ENCODE measurements at places on chromosomes 3 and 15.

- DNase-seq = no peak
Measured at GRCh38 chr15:51425517-51426040, 84.1 kb downstream of the GLDN start.

- no peak for DNase-seq
Measured at GRCh38 chr15:38610748-38611147, 46.1 kb upstream of the RASGRP1 start.

GRCh38 chr3:851098-851790 is 241.6 kb upstream of the CNTN6 start:
- no peak for DNase-seq

DNA sequence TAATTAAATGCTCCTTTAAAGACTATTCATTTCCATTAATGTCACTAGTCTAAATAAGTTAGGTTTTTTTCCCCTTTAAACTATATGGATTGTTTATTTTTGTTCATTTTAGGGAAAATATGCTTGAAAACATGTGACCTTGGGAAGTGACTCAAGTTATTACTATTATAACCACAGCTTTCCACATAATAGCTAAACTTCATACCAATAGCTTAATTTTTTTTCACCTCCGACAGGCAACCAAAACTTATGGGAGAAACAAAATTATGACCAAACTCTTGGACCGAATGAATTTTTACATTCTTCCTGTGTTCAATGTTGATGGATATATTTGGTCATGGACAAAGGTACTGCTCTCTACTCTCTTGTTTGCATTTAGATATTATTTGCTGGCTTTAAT is 16.2 kb downstream of the CPA3 start:
- no peak for DNase-seq

DNA sequence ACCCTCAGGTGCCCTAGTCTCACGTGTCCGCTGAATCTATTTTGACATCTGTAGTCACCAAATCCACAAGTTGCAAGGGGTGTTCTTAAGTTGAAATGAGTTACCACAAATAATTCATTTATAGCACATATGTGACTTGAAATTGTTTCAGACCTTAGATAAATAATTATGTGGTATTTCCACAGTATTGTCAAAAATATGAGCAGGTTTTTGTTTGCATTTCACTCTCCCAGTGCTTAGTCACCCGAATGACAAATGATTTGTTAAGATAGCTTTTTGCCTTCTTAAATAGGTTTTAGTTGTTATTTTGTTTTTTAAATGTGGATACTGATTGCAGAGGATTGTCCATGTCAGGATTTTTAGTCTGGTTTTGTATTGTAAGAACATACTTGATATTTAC is 2.6 kb downstream of the MFSD1 start:
- no peak for DNase-seq

GRCh38 chr3:138801792-138802191 is 32.9 kb downstream of the PIK3CB start:
- no peak for DNase-seq

- no peak for DNase-seq
Measured at GRCh38 chr3:126737527-126737926, 33.5 kb downstream of the CHCHD6 start.

DNA sequence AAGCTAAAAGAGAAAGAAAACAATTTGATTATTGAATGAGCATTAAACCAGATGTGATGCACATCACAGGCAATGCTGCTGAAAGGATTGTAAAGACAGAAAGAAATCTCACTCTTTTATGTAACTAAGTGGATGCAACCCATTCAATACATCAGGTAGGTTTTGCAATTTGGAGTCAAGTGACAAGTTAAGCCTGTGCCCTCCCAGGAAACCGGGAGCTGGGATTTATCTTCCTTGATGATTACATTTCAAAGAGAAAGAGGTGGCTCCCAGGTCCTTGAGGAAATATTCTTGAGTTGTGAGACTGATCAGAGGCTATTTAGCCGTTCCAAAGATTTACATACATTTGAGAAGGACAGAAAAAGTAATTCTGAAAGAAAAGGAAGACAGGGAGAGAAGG is 219.0 kb upstream of the PROK2 start:
- no peak for DNase-seq

GRCh38 chr3:127101411-127102187 is 91.3 kb upstream of the PRR23E start:
- no peak for DNase-seq

DNA sequence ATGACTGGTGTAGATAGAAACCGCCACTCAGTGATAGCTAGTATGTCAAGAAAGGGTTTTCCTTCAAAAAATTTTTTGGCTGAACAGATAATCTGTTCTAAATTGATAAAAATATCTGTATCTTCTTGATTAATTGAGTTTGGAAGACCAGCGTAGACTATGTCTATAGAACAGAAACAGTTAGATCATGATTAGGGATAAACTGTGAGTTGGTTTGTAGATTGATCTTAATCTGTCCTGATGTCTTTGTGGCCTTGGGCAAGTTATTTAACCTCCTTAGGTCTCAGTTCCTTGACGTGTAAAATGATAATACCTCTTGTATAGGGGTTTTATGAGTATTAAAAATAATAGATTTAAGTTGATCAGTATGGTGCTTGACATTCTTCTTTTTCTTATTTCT is 4.7 kb downstream of the NFKBIZ start:
- no peak for DNase-seq

All from stimulated activated CD8-positive, alpha-beta memory T cell treated with anti-CD3 and anti-CD28 coated beads, Interleukin-4, amount 100 ng/mL, for 1 hour (primary cell).